Upper lobe of left lung (tissue), 6 donors: ENCODE measurements at places on chromosomes 13 and 19. TPM values are rescaled to one million over a fixed set of nuclear protein-coding genes. Genes with fewer than 3 reads are reported as not detected.
A peak's percentile ranks its signal among the peaks of the same experiment; 100 is the strongest.

A1BG gene
- 16.4 TPM for total RNA-seq

PABPC3 gene
- 0.20 TPM for total RNA-seq

RGS9BP gene
- total RNA-seq = 2.2 TPM

- peaks cover 6% of the 10 kb centered on the region for H3K36me3 ChIP-seq
- no peak overlapping the region for H3K4me3 ChIP-seq
- peaks cover 10% of the 10 kb centered on the region for H3K4me1 ChIP-seq
- H3K27ac ChIP-seq = peak overlapping the region; percentile 61
- H3K27me3 ChIP-seq = no peaks in the 10 kb centered on the region
Measured at GRCh38 chr19:38642176-38642575, 5.3 kb upstream of the ACTN4 start.

DNA sequence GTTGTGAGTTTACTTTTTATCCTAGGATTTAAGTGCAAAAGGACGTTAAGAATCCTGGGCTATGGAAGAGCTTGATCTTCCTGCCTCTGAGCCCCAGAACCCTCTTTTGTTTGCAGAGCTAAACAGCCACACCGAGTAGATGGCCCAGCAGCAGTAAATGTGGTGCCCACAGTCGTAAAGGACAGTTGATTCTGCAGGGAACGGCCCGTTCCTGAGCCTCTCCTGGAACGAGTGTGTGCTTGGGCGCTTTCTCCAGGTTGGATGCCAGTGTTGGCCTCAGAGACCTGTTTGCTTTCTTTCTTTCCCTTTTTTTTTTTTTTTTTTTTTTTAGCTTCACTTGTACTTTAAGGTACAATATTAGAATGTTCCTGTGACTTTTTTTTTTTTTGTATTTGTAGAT lies 41.7 kb downstream of the SPATA13 start:
- DNase-seq = no peak
- no peaks in the 10 kb centered on the region for H3K36me3 ChIP-seq
- H3K4me1 ChIP-seq = peaks cover 21% of the 10 kb centered on the region
- H3K27me3 ChIP-seq = no peaks in the 10 kb centered on the region
- no peak overlapping the region for H3K4me3 ChIP-seq

DNA sequence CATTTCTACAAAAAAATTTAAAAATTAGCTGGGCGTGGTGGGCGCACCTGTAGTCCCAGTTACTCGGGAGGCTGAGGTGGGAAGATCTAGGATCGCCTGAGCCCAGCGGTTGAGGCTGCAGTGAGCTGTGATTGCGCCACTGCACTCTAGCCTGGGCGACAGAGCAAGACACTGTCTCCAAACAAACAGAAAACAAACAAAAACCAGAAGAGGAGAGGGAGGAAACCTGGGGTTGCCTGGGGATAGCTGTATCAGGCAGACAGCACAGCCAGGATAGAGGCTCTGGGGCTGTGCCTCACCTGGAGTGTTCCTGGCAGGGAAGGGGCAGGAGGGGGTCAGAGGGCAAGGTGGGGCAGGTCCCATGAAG lies 2.6 kb upstream of the POLR2E start:
- peaks cover 82% of the 10 kb centered on the region for H3K4me1 ChIP-seq
- peaks cover 11% of the 10 kb centered on the region for H3K36me3 ChIP-seq
- H3K27me3 ChIP-seq = no peaks in the 10 kb centered on the region
- H3K27ac ChIP-seq = peak overlapping the region; percentile 94
- DNase-seq = peak; percentile 82

PCP2 gene
- 21.0 TPM for total RNA-seq

DNA sequence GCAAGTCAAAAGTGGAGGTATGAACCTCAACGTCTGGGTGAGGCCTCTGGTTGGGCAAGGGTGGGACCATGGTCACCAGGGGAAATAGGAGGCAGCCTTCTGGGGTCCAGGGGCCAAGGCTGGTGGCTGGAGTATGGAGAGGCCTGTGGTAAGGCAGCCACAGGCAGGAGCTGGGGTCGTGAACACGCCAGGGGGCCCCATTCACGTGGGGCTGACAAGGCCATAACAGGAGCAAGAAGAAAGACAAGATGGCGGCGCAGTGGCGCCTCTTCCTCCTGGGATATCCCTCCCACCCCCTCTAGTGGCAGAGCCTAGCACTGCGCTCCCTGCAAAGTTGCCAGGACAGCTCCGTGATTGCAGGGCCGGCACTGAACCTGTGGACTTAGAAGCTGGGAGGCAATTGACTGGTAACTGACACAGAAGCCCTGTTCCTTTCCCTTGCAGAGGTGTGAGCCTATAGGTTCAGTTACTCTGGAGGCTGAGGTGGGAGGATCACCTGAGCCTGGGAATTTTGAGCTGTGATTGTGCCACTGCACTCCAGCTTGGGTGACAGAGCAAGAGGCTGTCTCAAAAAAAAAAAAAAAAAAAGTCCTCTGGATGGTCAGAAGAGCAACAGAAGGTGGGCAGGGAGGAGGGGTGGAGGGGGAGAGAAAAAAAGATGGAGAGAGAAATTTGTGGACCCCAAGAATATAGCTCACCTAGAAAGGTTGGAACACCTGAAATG lies 19.7 kb upstream of the EDDM13 start:
- H3K27me3 ChIP-seq = no peaks in the 10 kb centered on the region
- H3K27ac ChIP-seq = no peak overlapping the region
- no peak overlapping the region for H3K4me3 ChIP-seq
- no peaks in the 10 kb centered on the region for H3K4me1 ChIP-seq
- H3K36me3 ChIP-seq = no peaks in the 10 kb centered on the region

HIF3A gene
- total RNA-seq = 66.9 TPM
